Mesenchymal stem cell (in vitro differentiated cells and primary cell): ENCODE measurements at places on chromosomes 7 and 10.
A peak's percentile ranks its signal among the peaks of the same experiment; 100 is the strongest.

- DNase-seq, result no peak
These were observed 101.7 kb upstream of the YAE1 start for GRCh38 chr7:39464350-39465054.

- DNase-seq, result peak; percentile 4
These were observed 15.5 kb upstream of the SP4 start for GRCh38 chr7:21412410-21412851.

DNA sequence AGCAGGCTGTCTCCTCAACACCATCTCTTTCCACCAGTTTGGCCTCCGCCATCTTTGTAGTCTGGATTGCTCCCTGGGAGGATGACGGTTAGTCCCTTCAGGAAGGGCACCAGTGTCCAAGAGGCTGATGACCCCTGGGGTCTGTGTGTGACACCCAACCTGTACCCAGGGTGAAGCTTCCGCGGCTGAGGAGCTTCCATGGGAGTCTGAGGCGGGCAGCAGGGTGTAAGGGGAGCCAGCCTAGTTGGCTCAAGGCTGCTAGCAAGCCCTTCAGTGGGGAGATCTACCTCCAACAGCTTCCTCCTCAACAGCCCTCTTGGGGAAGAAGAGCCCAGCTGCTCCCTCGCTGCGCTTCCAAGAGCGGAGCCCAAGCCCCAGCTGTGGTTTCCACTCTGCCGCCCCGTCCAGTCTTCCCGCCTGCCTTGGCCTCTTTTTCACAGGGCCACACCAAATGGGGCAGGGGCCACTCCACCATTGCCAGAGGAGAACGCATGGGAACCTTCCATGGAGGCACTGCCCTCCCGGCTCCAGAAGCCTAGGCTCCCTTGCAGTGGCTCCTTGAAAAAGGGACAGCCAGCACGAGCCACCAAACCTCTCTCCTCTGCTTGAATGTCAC lies 57.4 kb downstream of the TMEM209 start:
- DNase-seq, result no peak

GRCh38 chr10:69836731-69837030 lies 35.0 kb downstream of the COL13A1 start:
- no peak for DNase-seq

DNA sequence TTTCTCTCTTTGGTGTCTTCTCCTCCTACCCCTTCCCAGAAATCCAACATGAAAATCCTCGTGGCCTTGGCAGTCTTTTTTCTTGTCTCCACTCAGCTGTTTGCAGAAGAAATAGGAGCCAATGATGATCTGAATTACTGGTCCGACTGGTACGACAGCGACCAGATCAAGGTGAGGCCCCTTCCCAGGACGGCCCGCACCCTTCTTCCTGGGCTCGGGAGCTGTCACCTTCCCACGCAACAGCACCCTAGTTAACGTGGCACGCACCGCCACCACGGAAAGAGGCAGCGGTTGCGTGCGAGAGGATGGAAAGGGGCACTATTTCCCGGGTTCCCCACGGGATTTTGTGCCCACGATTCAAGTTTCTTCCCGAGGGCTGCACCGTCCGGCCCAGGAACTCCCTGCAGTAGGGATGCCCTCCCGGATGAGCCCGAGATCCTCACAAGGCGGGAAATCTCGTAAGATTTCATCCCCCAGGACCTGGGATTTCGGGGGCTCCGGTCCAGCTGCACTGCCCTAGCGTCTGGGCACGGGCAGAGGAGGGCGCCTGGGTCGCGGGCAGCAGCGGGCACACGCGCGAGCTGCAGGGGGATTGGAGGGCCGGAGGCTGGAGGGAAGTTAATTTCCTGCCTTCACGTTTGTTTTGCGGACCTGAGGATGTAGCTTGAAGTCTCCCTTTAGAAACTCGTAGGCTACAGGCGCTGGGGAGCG lies 834 bp downstream of the TAC1 start:
- DNase-seq, result no peak

- DNase-seq, result no peak
These were observed 40.0 kb upstream of the AGBL3 start for GRCh38 chr7:134946260-134946659.

DNA sequence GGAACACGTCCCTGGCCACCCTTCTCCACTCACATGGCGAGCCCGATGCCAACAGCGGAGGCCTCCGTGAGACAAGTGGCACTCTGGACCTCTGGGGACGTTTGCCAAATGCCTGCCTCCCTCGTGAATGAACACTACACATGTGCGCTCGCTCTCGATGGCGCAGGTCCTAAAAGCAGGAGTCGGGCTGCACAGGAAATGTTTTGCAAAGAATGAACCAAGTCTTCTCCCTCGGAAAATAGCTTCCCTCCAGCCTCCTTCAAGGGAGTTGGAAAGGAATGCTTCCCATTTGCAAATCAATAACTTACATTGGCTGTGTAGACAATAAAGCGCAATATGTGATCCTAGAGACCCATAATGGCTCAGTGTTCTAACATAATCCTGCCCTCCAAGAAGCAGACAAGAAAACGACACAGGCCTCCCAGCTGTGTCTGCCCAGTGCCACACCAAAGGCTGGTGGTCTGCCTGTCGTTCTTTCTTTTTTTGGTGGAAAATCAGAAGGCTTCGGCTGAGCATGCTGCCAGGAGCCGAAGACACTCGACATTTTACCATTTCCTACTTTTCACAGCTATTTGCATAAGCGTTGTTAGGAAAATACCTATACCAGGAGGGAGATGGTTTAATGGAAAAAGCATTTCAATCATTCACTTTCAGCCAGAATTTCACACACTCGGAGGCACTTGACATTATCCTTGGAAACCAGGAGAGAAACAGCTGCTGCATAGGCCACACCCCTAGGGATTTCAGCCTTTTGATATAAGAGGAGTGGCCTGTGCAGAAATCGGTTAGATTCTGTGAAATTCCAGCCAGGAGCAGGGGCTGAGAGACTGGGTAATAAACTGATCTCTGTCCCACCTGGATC lies 38.4 kb downstream of the ATXN7L1 start:
- peak; percentile 26 for DNase-seq
